Activated CD4-positive, alpha-beta T cell treated with anti-CD3 and anti-CD28 coated beads, Interleukin-10, Interleukin-2, amounts not matched to agents 100 ng/mL and 50 ng/mL, durations not matched to agents 16 hours and 8 hours (primary cell): ENCODE measurements at places on chromosomes 16 and 17.

GRCh38 chr17:38591759-38592241 is 14.0 kb downstream of the SRCIN1 start:
- DNase-seq: peak; percentile 67

DNA sequence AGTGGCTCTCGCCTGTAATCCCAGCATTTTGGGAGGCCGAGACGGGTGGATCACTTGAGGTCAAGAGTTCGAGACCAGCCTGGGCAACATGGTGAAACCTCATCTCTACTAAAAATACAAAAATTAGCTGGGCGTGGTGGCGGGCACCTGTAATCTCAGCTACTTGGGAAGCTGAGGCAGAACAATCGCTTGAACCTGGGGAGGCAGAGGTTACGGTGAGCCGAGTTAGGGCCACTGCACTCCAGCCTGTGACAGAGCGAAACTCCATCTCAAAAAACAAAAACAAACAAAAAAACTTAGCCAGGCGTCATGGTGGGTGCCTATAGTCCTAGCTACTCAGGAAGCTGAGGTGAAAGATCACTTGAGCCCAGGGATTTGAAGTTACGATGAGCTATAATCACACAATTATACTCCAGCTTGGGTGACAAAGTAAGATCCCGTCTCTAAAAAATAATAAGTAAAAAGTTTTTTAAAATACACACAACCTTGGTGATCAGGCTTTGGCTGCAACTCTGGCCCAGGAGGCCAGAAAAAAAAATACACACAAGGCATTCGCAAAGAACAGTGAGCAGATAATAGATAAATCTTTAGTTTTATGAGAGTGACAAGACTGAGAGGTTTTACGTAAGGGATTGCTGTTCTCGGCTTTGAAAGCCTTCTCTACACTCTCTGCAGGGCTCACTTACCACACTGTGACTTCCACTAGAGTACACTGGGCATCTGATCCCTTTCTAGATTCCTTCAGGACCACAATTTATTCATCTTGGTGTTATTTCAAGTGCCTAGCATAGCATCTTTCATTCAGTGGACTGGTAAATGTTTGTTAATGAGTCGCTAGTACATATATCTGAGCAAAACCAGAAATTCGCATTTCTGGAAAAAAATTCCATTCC is 5.9 kb downstream of the GSPT1 start:
- no peak for DNase-seq

DNA sequence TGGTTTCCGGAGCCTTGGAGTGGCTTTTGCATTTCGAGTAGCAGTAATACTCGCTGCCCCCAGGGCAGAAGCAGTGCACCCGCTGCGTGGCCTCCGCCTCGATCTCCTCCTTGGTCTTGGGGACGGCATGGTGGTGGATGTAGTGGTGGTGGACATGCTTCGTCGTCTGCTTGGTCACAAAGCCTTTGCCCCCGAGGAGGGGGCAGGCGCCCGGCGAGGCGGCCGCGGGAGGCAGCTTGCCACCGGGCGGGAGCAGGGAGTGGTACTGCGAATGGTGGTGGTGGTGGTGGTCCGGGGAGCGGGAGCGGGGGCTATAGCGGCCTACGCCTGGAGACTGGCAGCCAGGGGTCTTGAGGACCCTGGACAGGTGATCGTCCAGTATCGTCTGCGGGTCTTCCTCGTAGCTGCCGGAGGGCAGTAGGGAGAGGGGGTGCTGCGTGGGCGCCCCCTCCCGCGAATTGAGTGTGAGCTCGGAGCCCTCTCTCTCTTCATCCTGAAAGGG is 24.1 kb downstream of the AXIN2 start:
- DNase-seq: no peak

- DNase-seq: no peak
These were observed 7.6 kb downstream of the PHB1 start for GRCh38 chr17:49407086-49407485.

- DNase-seq: no peak
These were observed 3.6 kb downstream of the RNF166 start for GRCh38 chr16:88702371-88703210.

- no peak for DNase-seq
These were observed 34.7 kb downstream of the ARSG start for GRCh38 chr17:68325961-68326360.

DNA sequence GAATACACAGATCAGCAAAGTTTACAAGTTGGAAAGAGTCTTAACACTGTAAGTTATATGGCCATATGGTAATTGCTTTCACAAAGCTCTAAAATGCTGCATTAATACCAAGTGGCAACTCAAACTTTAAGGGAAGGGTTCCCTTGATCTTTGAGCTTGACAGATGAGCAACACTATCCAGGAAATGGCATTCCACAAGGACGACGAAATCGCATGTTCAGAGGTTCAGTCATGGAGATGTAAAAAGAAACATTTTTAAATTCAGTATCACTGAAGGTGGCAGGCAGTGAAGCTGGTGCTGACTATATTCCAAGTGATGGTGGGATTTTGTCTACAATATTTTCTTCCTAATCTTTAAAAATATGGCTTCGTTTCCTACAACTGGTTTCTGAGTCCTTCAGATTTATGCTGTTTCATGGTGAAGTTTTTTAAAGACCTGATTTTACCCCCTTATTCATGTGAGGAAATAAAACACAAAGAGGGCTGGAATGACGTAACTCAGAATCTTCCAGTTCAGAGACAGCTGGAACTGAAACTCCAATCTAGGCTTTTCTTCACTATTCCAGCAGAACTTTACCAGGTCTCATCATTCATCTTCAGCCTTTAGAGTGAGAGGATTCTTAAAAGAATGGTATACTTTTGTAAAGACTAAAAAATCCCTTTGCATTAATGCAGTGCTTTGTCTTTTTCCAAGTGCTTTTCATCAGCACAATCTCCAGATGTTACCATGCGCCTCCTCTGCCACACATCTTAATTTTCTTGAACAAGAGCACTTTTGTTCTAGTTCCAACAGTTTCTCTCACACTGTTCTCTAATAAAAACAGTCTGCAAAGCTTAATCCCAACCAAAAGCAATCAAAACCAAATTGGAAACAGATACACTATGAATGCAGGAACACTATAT is 20.2 kb downstream of the CHCT1 start:
- DNase-seq: no peak

DNA sequence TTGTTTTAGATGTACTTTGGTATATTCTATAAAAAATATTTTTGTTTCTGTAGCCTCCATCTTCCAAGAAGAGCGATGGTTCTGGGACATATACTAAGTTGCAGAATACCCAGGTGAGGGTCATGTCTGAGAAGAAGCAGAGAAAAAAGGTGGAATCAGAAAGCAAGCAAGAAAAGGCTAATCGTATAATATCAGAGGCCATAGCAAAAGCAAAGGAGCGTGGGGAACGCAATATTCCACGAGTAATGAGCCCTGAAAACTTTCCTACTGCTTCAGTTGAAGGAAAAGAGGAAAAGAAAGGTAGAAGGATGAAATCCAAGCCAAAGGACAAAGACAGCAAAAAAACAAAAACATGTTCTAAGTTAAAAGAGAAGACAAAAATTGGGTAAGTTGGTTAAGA is 154.6 kb downstream of the CHD9 start:
- DNase-seq: no peak

- peak; percentile 16 for DNase-seq
These were observed 40.8 kb downstream of the MRM1 start for GRCh38 chr17:36641877-36642845.

DNA sequence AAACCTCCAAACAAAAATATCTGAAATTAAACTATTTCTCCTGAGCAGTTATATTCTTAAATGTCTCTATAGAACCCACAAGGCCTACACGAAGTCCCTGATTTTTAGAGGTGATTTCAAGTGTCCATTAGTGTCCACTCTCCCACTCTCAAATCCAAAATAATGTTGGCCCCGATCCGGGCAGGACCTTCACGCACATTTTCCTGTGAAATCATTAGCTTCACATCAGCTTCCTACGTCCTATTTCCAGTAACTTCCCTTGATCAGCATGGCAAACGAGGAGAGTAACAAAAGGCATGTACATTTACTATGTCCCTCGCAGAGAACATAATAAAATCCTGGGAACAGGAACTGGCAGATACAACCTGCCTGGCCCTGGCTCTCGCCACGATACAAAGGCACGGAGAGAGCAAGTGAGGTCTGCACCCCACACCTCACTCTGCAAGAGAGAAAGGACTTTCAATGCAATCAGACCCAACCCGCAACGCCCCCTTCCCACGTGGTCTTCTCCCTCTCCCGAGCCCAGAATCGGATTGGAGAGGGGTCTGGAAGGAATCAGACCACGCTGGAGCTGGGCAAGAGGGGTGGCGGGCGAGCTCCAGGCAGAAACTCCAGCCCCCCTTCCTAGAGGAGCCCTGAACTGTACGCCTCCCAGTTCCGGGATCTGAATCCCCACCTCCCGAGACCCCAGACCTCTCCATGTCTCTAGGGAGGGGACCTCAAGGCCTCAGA is 17.5 kb upstream of the C17orf78 start:
- DNase-seq: peak; percentile 52

- no peak for DNase-seq
These were observed 8.4 kb upstream of the PPP1R1B start for GRCh38 chr17:39618246-39618913.

- peak; percentile 76 for DNase-seq
These were observed 6.8 kb downstream of the ZNF267 start for GRCh38 chr16:31880322-31880979.

GRCh38 chr17:78484271-78485246 is 92.6 kb downstream of the DNAH17 start:
- peak; percentile 71 for DNase-seq

DNA sequence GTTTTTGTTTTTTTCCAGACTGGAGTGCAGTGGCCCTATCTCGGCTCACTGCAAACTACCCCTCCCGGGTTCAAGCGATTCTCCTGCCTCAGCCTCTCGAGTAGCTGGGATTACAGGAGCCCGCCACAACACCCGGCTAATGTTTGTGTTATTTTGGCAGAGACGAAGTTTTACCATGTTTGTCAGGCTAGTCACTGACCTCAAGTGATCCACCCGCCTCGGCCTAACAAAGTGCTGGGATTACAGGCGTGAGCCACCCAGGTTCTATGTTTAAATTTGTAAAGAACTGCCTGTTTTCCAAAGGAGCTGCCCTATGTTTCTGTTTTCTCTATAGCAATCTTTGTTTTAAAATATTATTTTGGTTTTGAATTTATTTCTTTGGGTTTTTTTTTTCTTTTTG is 13.8 kb upstream of the C16orf87 start:
- DNase-seq: no peak

- peak; percentile 55 for DNase-seq
These were observed 663 bp downstream of the CYB5D1 start for GRCh38 chr17:7858522-7858810.

GRCh38 chr17:28476076-28476865 is 2.8 kb downstream of the SLC13A2 start:
- no peak for DNase-seq

GRCh38 chr17:73290399-73291259 is 21.2 kb downstream of the CDC42EP4 start:
- no peak for DNase-seq

GRCh38 chr17:43069368-43069898 is 44.4 kb downstream of the RND2 start:
- DNase-seq: no peak

- DNase-seq: no peak
These were observed 499.8 kb upstream of the CDH11 start for GRCh38 chr16:65621640-65622039.

DNA sequence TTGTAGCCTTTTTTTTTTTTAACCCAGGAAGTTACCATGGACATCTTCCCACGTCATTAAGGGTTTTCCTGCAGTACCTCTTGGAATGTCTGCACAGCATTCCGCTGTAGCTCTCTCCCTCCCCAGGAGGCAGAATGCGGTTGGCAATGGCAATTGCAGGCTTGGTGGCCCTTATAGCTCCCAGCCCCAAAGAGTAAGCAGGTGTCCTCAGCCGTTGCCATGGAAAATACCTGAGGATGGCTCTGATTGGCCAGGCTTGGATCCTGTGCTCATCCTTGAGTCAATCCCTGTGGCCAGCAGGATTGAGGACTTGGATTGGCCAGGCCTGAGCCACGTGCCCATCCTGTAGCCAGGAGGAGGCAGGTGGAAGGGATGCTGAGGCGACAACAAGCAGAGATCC is 15.5 kb upstream of the TIMP2 start:
- no peak for DNase-seq

DNA sequence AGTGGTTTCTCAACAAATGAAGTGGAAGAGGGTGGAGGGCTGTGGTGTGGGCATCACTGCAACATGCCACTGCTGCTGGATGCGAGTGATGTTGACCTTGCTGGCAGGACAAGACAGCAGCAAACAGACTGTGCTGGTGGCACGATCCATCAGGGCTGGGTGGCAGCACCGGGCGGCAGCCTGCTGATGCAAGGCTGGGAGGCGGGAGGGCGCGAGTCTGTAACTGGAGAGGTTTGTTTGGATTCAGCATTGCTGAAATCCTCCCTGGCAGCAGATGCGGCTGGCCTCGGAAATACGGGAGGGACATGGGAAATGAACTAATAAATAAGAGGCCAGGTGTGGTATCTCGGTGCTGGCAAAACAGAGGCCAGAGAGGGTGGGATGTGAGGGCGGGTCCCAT is 224.2 kb downstream of the ENGASE start:
- DNase-seq: no peak

- no peak for DNase-seq
These were observed 117.9 kb downstream of the SPACA3 start for GRCh38 chr17:33109336-33110072.

DNA sequence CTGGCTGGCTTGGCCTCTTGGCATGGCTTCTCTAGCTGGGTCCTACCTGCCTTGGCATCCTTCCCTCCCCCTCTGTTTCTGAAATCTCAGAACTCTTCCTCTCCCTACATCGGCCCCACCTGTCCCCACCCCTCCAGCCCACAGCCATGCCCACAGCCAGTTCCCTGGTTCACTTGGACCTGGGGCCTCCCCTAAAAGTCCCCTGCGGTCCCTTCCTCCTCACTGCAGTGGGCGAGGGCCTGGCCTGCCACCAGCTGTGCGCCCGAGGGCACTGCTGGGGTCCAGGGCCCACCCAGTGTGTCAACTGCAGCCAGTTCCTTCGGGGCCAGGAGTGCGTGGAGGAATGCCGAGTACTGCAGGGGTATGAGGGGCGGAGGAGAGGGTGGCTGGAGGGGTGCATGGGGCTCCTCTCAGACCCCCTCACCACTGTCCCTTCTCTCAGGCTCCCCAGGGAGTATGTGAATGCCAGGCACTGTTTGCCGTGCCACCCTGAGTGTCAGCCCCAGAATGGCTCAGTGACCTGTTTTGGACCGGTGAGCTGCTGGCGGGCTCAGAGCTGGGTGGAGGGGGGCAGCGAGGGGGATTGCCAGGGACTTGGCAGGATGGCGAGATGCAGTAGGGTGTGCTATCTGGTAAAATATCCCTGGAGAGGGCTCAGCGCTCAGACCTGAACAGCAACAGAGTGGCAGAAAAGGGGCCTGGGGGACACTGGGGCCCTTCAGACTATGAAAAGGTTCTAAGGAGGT is 14.1 kb downstream of the MIEN1 start:
- DNase-seq: no peak

DNA sequence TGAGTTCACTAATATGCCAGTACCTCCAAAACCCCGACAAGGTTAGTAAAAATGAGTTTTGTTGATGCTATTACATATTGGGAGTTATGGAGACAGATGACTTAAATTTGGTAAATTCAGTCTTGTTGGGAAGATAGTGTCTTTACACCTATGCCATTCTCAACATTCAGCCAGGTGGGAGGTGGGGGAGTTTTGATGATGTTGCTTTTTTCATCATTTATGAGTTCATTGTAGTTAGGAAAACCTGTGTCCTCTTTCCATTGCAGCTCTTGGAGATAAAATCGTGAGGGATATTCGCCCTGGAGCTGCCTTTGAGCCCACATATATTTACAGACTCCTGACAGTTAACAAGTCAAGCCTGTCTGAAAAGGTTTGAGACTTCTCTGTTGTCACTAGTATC is 59.9 kb upstream of the CRISPLD2 start:
- DNase-seq: no peak
